ENCODE measurements at places on chromosomes 16 and 17. TPM values are rescaled to one million over a fixed set of nuclear protein-coding genes. Genes with fewer than 3 reads are reported as not detected.
A peak's percentile ranks its signal among the peaks of the same experiment; 100 is the strongest.

Gene BCAR1
- 19.6 TPM for total RNA-seq

Gene ANKRD40CL
- not detected for total RNA-seq

Gene PYCARD
- not detected for total RNA-seq

Gene CIBAR2
- total RNA-seq, result not detected

DNA sequence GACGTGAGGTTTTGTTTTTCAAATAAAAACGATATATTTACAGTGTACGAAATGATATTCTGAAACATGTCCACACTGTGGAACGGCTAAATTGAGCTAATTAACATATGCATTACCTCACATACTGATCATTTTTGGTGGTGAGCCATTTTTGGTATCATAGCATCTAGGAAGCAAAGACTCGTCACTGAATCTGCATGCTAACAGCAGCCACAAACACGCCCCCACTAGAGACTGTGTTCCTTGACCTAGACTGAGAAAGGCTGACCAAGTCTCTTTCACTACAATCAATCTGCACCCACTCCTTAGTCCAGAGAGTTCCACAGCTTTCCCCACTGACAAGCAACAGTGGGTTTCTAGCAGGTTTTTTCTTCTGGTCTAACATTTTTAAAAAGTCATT is 29.5 kb downstream of the NPLOC4 start:
- DNase-seq, result no peak

Gene FOXN1
- total RNA-seq, result not detected

GRCh38 chr17:56724664-56725063 is 109.1 kb downstream of the C17orf67 start:
- no peak for DNase-seq

DNA sequence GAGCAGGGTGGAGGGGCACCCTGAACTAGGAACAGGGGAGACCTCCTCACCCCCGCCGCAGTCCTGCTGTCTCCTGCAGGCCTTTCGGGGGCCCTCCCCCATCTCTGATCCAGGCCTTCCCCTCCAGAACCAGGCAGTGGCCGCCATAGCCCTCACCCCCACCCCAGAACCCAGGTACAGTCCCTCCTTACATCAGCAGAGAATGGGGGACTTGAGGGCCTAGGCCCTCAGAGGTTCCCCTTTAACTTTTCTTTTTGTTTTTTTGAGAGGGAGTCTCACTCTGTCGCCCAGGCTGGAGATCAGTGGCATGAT is 4.3 kb upstream of the HAP1 start:
- DNase-seq, result no peak

- peak; percentile 4 for DNase-seq
These were observed 606.9 kb upstream of the RBFOX1 start for GRCh38 chr16:6725634-6726331.

- DNase-seq, result no peak
These were observed 41.1 kb downstream of the MEOX1 start for GRCh38 chr17:43620581-43620980.

- DNase-seq, result no peak
These were observed 144.4 kb downstream of the ZNF18 start for GRCh38 chr17:11852912-11853311.

Gene CAPN15
- 4.4 TPM for total RNA-seq

- no peak for DNase-seq
These were observed 147.4 kb downstream of the ZNF423 start for GRCh38 chr16:49708491-49708890.

- DNase-seq, result no peak
These were observed 17.2 kb downstream of the NT5M start for GRCh38 chr17:17320188-17320910.

DNA sequence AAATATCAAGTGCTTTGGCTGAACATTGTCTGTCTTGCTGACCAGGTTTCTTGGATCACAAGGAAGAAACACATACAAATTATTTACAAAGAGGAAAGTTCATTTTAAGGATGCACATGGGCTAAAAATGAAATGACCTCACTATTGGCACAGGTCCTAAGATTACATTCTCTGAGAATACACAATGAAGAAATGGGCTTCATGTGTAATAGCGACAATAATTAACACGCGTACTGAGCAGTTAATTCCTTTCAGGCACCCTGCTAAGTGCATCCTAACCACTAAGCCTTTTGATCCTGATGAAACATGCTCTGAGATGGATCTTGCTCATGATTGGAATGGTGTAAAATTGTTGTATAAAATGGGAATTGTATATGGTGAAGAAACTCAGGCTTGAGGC is 429.0 kb downstream of the HS3ST4 start:
- DNase-seq, result no peak

Gene TVP23B
- total RNA-seq, result 69.2 TPM

- no peak for DNase-seq
These were observed 25.3 kb downstream of the NXPH3 start for GRCh38 chr17:49600949-49601348.

DNA sequence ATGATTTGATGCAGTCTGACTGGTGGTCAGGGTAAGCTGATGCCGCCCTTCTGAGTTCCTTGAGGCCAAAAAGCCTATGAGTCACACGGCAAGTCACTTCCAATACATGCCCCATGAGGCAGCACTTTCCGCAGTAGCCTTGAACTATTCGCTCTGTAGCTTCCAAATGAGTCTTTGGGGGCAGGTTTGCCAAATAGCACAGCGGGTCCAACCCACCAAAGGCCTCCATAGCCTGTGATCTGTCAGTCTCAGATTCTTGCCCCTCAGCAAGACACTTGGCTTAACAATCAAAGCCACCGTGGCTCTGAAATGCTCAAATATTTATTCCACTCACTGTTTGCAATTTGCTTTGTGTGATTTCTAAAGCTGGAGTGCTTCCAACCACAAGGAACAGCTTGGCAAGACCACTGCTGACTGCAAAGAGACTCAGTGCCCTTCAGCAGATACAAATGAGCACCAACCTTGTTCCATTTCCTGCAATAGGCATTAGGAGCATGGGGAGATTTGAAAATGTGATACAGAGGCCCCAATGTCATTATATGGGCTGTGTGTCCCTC is 45.4 kb downstream of the CLEC19A start:
- peak; percentile 88 for DNase-seq

GRCh38 chr17:33421933-33422332 is 128.8 kb upstream of the ASIC2 start:
- no peak for DNase-seq

DNA sequence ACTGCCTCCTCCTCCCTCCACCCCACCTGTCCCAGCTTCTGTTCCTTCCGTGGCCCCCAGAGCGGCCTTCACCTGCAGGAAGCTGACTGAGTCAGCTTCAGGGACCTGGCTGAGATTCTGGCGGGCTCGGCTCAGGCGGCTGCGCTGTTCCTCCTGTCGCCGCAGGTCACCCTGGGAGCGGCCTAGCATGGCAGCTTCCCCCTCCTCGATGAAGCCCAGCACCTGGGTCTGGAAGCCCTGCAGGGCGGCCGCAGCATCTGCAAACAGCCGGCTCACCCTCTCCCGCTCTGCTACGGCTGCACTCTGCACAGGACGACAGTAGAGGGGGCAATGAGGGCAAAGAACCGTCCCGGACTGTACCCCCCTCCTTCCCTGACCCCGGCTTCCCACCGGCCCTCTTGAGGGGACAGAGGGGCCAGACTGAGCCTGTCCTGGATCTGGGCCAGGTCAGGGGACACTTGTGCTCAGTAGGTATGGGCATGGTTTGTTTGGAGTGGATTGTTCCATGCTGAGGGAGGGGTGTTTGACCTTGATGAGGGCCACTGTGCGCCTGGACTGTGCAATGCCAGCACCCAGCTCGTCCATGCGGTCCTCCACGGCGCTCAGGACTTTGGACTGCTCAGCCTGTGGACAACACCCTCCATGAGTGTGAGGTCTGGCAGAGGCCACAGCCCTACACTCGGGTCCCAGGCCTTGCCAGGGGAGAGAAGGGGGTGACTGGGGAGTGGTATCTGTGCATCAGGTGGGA is 2.0 kb downstream of the TRIM47 start:
- no peak for DNase-seq

GRCh38 chr16:77273-77806 is 685 bp upstream of the MPG start:
- peak; percentile 33 for DNase-seq

GRCh38 chr17:28505986-28506665 is at the start of gene FOXN1:
Gene FOXN1 (plus strand): TSS chr17:28506348. CDS start chr17:28523970, 17,622 bp downstream.
- no peak for DNase-seq

DNA sequence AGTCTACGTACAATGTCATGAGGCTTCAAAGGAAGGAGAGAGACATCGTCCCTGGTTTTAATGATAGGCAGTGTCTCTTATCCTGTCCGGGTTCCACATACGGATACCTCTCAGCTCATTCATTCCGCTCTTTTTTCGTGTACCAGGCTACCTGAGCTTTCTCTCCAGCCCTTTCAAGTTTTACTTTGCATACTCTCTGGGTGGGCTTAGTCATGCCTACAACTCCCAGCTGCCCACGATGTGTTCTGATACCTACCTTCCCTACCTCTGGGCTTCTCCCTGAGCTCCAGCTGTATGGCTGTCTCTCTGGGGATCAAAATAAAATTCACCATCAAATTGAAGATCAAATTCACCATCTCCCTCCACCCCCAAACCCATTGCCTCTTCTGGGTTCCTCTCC is 354.0 kb upstream of the EEF2KMT start:
- no peak for DNase-seq

GRCh38 chr16:58467905-58468304 is 32.0 kb upstream of the NDRG4 start:
- no peak for DNase-seq

DNA sequence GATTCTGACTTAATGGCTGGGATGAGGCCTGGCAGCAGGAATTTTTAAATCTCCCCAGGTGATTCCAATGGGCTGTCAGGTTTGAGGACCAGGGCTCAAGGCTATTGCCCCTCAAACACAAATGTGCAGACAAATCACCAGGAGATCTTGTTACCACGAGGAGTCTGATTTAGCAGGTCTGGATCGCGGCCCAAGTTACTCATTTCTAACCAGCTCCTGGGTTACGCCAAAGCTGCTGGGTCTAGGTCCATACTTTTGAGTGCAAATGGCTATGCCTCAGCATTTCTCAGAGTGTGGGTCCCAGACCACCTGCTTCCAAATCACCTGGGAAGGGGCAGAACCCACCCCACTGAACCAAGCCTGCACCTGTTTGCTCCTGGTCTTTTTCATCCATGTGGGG is 33.1 kb downstream of the CNGB1 start:
- DNase-seq, result no peak

- no peak for DNase-seq
These were observed 480.1 kb downstream of the SOX9 start for GRCh38 chr17:72600934-72601333.

DNA sequence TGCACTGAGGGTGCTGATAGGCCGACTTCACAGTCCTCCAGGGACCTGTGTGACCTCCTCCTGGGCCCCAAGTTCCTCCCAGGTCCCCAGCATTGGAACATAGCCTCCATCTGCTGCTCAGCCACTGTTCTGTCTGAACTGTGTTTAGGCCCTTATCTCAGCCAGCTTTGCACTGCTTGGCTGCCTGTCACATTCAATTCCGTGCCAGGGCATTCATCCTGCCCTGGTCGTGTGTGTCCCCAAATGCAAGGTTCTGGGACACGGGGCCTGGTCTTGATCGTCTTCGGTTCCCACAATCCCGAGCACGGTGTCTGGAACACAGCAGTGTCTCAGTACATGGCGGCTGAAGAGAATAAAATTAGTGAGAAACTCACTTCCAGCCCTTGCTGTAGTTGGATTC is 69.9 kb upstream of the NFAT5 start:
- DNase-seq, result no peak

Gene PERCC1
- total RNA-seq, result not detected

Gene CPNE2
- total RNA-seq, result 34.5 TPM

Gene FZD2
- total RNA-seq, result 6.2 TPM
